ENCODE measurements at places on chromosomes 11 and 22.
A peak's percentile ranks its signal among the peaks of the same experiment; 100 is the strongest.

- no peak for DNase-seq
Measured at GRCh38 chr11:66687831-66688281, 10.2 kb upstream of the RBM4B start.

- no peak for DNase-seq
Measured at GRCh38 chr11:25775603-25776002, 556.3 kb upstream of the ANO3 start.

DNA sequence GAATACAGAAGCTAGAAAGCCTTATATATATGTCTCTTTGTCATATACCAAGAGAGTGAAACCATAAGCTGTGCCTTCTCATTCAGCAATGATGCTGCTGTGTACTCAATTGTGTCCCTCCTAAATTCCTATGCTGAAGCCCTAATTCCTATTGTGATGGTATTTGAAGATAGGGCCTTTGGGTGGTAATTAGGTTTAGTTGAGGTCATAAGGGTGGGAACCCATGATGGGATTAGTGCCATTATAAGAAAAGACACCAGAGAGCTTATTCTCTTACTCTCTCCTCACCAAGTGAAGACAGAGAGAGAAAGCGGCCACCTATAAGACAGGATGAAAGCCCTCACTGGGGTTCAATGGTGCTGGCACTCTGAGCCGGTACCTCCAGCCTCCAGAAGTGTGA is 1191.3 kb upstream of the TENM4 start:
- no peak for DNase-seq

GRCh38 chr11:20156280-20156875 is 3.9 kb downstream of the DBX1 start:
- DNase-seq, result no peak

GRCh38 chr11:65386307-65387140 is at the start of gene FRMD8:
TSS of gene FRMD8 (plus strand) at chr11:65386637. CDS start at chr11:65387037, 400 bp downstream.
- peak; percentile 93 for DNase-seq

DNA sequence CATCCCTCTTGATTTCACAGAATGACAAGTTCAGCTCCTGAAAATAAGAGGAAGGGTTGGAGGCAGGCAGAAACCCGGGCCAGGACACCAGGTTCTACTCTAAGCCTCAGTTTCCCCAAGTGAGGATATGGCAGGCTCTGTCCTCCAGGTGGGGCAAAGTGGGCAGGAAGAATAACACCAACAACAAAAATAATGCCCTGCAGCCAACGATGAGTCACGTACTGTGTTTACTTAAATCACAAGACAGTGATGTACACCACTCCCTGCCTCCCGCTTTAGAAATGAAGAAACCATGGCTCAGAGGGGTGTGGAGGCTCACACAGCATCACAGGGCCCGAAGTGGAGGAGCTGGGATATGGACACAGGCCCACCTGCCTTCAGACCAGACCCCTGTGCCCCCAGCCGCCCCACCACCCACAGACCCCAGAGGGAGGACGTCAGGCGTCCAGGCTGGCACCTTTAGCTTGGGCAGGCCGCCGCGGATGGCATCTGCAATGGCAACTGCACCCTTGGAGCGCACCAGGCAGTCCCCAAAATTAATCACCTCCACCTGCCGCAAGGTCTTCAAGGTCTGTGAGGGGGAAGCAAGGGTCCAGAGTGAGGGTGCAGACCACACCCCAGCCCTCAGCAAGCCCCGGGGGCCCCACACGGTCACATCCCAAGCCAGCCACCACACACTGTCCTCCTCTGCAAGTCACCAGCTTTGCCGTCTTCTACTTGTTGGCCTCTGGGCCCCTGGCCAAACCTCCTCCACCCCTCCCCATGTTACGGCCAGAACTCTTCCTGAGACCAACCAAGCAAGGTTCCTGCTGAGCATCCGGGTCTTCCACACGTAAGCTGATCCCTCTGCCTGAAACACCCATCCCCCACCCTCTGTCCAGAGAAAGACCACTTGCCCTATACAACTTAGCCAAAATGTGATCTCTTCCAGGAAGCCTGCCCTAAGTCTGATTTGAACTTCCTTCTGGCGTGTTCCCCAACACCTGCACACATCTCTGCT is 15.8 kb upstream of the CHADL start:
- DNase-seq, result no peak

GRCh38 chr22:36413022-36413775 is 25.4 kb upstream of the MYH9 start:
- DNase-seq, result no peak

- no peak for DNase-seq
Measured at GRCh38 chr11:92758241-92758780, 211.1 kb upstream of the MTNR1B start.

GRCh38 chr11:133243832-133244231 is 288.5 kb downstream of the OPCML start:
- DNase-seq, result no peak

DNA sequence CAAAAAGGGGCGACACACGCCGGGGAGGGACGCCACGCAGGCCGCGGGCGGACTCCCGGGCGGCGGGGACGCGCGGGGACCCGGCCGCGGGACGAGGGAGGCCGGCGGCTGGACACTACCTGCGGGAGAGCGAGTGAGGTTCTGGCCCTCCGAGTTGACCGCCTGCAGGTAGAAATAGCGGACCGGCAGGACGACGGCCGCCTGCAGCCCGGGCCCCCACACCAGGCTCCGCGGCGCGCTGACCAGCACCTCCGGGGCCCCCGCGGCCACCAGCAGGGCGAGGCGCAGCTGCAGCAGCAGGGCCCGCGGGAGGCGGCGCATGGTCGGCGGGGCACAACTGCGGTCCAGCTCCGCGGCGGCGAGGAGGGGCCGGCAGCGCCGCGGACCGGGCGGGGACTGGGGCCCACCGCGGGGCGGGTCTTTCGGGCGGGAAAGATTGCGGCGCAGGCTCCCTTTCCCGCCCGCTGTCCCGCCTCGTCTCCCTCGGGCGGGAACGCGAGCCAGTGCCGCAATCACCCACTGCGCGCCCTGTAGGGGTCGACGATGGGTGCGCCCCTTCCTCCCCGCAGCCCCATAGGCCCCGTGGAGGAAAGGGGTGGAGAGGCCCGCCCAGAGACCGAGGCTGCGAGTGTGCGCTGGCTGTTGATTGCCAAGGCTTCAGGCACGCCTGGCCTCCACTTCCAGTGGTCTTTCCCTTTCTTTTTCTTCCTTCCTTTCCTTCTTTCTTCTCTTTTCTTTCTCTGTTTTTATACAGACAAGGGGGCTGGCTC is at the start of gene POGLUT3:
Gene POGLUT3, minus strand, starts transcription at position 339 of the 770 bp plus-strand sequence. Its CDS starts 18 bp downstream, at position 321.
- peak; percentile 61 for DNase-seq

DNA sequence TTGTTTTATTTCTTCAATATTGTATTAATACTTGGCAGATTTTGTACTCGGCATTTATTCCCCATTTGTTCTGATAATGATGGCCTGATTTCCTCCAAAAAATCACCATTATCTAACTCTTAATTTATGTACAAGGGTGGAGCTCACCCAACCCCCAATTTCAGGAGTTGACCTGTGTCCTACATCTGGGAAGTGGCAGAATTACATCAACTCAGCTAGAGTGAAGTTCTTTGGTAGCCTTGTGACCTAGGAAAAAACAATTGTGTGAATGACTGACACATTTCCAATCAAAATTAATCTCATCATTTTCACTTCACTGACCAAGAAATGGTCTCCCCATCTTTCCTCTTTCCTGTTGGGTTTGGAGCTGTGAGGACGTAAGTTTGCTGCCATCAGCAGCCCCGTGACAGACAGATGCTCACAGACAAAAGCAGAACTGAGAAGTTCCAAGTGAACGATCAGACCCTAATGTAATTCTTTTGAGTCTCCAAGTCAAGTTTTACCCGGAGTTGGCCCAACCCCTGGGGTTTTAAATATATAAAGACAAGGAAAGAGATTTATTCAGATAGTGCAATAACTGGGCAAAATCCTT is 16.6 kb upstream of the MS4A6E start:
- peak; percentile 48 for DNase-seq

DNA sequence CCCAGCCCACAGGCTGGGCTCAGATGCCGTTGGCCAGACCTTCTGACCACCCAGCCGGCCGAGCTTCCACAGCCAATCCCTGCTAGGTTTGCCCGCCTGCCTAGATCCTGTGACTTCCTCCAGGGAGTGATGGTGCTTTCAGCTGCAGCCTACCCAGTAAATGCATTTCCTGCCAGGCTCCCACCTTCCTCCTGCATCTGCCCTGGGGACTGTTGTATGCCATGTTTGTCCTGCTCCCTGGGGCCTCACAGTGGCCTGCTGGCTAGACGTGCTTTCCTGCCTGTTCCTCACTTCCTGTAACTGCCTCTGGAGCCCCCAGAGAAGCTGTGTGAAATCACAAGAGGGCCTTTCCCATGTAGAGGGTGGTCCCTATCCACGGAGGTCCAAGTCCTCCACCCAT is 86.2 kb downstream of the GALNT18 start:
- DNase-seq, result no peak

GRCh38 chr22:25661073-25661472 is 80.9 kb upstream of the MYO18B start:
- DNase-seq, result no peak

- DNase-seq, result no peak
Measured at GRCh38 chr22:38074181-38075104, 9.5 kb downstream of the SLC16A8 start.

Measured in head of caudate nucleus (tissue), 42 donors.